ENCODE measurements at places on chromosomes 1 and 21.

DNA sequence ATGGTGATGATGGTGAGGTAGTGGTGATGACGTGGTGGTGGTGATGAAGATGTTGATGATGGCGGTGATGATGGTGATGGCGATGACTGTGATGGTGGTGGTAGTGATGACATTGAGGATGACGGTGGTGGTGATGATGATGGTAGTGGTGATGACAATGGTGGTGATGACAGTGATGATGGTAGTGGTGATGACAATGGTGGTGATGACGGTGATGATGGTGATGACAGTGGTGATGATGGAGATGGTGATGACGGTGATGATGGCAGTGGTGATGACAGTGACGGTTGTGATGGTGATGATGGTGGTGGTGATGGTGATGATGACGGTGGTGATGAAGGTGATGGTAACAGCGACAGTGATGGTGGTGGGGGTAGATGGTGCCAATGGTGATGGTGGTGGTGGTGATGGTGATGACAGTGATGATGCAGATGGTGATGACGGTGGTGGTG, 39.4 kb downstream of the FAAP20 start:
- no peak for DNase-seq

DNA sequence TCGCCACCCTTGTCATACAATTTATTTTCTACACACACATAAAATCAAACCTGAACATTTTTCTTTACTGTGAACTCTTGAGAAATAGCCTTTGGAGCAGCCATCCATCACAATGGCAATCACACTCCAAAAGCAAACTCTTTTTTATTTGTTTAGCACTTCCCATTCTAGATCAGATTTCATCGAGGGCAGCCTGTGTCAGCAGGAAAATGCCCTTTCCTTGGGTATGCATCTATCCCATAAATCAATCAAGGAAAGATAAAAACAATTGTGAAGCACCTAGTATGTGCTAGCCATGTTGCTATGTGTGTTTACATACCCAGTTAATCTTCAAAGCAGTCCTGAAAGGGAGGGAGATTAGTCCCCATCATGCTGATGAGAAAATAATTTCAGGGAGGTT, 484.1 kb upstream of the USP24 start:
- no peak for DNase-seq

GRCh38 chr1:119475866-119476439, 31.1 kb upstream of the HSD3B1 start:
- DNase-seq = no peak

- DNase-seq = no peak
These were observed 9.5 kb upstream of the BCAR3 start for GRCh38 chr1:93690921-93691789.

- no peak for DNase-seq
These were observed 40.8 kb upstream of the COL24A1 start for GRCh38 chr1:86197206-86197855.

DNA sequence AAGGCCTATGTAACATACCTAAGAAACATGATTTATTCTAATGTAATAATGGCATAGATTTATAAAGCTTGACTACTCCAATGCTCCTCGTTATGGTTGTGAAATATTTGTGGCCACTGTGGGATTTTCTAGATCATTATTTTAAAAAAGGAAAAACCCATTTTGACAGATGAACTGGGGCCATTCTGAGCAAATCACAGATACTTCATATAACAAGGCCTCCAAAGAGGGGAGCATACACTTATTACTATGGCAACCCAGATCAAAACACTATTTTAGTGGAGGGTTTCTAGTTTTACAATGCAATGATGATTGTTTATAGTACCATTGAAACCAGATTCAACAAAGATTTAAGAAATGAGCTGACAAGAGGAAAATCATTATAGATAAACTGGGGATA, 346.6 kb downstream of the ZNF326 start:
- no peak for DNase-seq

DNA sequence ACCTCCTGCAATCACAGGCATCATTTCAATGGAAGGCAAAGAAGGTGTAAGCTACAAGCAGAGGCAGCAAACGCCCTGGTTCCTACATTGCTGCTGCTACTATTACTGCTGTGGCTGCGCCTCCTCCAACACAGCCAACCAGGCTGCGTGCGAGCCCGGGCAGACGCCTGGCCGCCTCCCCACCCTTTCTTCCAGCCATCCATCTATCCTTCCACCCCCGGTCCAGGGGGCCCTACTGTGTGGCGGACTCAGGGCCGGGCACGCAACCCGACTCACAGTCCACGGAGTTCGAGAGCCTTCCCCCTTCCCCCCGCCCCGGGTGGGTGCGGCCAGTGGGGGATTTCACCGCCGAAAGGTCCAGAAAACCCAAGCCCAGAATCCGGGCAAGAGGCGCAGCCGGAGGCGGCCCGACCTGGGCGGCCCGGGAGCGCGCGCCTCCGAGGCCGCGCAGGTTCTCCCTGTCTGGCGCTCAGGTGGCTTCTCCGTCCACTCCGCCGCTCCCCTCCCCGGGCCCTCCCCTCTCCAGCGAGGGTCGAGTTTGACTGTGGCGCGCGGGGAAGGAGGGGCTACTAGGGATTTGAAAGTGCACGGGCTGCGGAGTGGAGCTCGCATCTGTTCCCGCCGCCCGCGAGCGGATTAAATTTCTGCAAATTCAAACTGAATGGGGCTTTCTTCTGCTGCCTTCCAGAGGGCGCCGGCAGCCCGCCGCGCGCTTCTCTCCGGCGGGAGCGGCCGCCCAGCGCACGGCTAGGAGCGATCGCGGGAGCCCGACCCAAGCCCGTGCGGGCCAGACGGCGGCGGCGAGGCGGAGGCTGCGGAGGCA, at the start of gene HUNK:
HUNK (plus strand) TSS at position 569 of the 823 bp plus-strand sequence. CDS start 655 bp downstream, outside the sequence.
- no peak for DNase-seq

DNA sequence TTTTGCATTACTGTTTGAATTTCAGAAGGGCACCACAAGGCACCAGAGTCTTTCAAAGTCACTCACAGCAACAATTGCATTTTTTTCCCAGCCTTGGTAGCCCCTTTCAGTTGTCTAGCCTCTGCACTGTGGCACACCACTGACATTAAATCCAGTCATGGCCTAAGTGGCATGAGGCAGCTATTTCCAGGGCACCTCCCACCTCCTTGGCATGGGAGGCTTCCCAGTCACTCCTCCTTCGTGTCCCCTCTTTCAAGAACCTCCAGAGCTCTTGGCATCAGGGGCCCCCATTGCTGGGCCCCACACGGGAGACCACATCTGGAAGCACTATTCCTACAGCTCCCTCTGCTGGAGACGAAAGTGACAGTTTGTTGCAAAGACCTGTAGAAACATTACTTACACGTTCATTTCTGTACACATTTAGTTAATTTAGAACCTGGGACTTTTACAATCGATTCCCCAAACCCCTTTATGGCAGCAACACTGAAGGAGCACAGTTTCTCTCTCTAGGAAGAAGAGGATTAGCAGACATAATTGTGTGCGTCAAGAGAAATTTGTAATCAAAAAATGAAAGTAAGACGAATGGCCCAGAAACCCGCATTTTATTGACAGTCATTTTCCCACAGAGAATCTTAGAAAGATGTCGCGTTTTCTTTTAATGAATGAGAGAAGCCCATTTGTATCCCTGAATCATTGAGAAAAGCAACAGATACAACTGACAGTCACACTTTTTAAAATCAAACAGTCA, 5.7 kb upstream of the CHD5 start:
- no peak for DNase-seq

DNA sequence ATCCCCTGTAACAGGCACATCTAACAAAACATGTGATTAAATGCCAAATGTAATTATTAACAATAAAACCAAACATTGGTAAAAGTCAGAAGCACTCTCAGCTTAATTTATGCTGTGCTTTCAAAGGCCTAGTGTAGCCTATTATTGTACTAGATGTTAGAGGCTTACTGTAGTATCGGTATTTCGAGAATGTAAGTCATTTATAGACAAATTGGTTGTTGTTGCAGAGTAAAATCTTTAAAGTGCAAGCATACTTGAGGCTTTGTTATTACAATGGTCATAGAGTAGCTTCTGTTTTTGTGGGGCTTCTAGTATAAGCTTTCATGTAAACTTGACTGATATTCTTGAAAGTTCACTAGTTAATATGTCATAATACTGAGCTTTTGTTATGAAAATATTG, 965.8 kb downstream of the PLA2G4A start:
- DNase-seq = no peak

- no peak for DNase-seq
These were observed 7.2 kb downstream of the MTARC2 start for GRCh38 chr1:220755309-220755708.

- DNase-seq = peak; percentile 82
These were observed 165.6 kb downstream of the DUSP10 start for GRCh38 chr1:221576268-221576667.

GRCh38 chr1:27557596-27558340, 46.2 kb downstream of the AHDC1 start:
- DNase-seq = no peak

DNA sequence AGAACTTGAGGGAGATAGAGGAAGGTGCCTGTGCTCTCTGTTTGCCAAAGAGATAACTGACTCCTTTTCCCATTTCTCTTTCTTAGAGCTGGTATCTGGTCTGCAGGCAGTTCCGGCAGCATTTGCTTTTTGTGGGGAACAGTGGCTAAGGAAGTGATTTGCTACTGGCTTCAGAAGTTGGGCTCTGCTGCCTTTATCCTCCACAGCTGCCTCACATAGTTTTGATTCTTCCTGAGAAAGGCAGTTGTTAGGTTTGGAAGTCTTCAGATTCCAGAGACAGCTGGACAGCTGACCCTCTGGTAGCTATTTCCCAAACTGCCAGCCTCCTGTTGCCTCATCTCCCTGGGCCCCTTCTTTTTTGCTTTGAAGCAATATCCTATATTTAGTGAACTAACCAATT, 62.6 kb upstream of the MACF1 start:
- peak; percentile 72 for DNase-seq

- no peak for DNase-seq
These were observed 36.2 kb downstream of the IRF2BP2 start for GRCh38 chr1:234573711-234574299.
